AG09319 (cell line): ENCODE measurements at places on chromosomes 3 and 15.

GRCh38 chr3:39165518-39165917 lies 12.1 kb upstream of the CSRNP1 start:
- no peak for DNase-seq

DNA sequence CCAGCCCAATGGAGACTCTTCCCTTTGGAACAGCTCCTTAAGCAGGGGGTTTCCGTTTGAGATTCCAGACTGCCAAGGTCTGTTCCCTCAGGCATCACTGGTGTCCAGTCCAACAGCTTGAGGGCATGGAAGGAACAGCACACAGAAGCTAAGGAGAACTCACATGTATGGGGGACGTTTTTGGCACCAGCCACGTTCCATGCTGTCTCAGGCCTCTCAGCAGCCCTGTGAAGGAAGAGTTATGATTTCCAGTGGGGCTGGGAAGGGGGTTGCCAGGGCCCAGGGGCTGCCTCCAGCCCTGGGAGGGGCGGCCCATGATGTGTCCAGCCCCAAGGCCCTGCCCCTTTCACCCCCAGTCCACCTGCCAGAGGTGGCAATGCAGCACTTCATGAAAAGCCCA lies 7.5 kb upstream of the RHO start:
- DNase-seq = no peak

DNA sequence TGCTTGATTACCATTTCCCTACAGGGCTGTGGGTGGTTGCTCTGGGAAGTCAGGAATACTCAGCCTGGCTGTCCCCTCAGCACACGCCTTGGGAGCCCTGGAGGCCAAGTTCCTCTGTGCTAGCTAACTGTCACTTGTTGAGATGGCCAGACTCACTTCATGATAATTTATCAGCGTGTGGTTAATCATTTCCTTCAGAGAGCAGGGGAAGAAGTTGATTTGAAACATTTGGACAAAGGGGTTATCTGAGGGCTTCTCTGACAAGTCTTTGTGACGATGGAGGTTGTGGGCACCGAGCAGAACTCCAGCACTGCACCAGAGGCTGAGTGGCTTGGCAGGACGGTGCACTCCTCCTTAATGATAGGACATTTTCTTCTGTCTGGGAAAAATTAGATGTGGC lies 61.9 kb downstream of the WHAMM start:
- DNase-seq = no peak

- no peak for DNase-seq
Observed at GRCh38 chr3:40885430-40885829, 313.9 kb upstream of the CTNNB1 start.

- DNase-seq = no peak
Observed at GRCh38 chr3:45921158-45922038, 21.9 kb upstream of the CXCR6 start.

DNA sequence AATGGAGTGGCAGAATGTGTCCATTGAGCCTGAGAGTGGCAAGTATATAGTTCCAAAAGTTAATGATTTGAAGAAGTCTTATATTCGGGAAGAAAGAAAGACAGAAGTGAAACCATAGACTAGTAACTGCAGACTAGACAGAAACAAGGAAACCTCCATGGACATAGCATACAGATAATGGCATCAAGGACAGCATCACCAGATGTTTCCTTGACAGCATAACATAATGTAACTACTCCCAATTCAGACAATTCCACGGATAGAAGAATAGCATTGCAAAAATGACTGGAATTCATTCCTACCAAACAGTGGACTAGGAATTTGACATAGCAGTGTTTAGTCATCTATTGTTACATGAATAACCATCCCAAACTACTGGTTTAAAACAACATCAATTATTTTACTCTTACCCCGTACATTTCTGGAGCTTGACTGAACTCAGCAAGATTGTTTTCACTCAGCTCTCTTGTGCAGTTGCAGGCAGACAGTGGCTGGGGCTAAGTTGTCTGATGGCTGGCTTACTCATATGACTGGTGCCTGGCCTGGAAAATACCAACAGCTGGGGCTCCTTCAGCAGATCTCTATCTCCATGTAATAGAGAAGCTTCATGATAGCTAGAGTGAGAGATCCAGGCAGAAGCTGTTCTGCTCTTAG lies 109.7 kb upstream of the GADL1 start:
- peak; percentile 58 for DNase-seq

DNA sequence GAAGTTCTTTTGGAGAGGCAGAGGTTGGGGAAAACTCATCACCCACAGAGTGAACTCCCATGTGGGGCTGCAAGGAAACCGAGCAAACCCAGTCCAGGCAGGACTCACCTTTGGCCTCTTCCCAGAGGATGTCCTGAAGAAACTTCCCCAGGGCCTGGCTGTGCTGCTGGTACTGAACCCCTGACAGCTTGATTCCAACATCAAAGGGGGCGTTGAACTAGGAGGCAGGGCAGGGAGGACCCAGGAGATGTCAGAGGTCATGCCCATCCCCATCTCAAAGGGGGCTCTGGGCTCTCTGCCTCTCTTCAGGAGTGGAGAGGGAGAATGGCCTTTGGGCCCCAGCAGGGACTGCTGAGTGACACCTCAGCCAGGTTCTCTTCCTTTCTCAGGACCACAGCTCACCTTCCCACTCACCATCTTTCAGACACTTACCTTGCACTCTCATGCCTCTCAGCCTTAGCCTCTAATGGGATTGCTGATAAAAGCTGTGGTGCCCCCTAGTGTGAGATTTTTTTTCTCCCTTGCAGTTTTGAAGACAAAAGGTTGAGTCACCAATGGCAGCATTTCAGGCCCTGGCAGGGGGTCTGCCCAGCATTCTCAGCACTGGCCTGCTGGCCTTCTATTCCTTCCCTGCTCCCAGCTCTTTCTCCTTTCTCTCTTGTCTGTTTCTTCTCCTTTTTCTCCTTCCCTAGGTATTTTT lies 6.0 kb downstream of the GHRL start:
- DNase-seq = peak; percentile 19

DNA sequence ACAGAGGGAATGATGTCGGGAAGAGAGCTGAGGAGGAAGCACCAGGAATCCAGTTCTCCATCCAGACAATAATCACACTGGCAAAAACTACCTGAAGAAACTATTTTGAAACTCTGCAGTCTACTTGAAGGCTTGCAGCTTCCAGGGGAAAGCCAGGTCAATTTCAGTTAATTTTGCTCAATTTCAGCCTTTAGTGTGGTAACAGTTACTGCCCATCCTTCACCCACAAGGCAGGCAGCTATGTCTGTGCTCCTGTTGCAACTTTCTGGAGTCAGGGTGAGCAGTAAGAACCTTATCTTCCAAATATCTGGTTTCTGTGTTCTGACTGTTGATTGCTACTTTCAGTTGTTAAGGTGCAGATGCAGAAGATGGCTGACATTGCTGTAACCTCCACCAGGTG lies 221.7 kb downstream of the ADAMTS17 start:
- no peak for DNase-seq

DNA sequence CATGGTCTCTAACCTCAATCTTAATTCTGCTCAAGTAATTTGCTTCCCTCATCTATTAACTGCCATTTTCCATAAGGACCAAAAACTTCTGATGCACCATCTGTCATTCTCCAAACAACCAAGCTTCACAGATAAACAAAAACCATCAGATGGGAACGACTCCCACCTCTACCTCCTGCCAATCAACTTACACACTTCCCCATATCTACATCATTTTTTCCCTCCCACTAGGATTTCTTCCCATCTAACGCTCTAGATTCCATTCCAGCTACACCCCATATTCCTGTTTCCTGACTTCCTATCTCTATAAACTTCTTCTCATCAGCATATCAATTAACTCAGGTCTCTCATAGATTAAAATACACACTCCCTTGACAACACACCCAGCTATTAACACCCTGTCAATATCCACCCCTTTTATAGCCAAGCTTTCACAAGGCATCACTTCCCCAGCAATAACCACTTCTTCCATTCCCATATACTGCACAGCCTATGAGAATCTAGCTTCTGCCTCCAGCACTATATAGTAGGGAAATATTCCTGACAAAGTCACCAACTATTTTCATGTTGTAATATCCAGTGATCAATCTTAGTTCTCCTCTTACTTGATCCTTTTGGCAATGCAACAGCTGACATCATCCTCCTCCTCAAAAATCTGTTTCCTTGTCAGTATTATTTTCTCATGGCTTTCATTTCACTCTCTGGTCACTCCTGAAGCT lies 39.2 kb downstream of the SNX4 start:
- peak; percentile 16 for DNase-seq

GRCh38 chr3:130276203-130276803 lies 69.2 kb upstream of the COL6A5 start:
- DNase-seq = peak; percentile 22

GRCh38 chr3:186180891-186181481 lies 72.1 kb upstream of the ETV5 start:
- no peak for DNase-seq

- no peak for DNase-seq
Observed at GRCh38 chr3:14156201-14156600, 22.2 kb downstream of the XPC start.

GRCh38 chr15:55238877-55239276 lies 42.1 kb upstream of the RSL24D1 start:
- no peak for DNase-seq

DNA sequence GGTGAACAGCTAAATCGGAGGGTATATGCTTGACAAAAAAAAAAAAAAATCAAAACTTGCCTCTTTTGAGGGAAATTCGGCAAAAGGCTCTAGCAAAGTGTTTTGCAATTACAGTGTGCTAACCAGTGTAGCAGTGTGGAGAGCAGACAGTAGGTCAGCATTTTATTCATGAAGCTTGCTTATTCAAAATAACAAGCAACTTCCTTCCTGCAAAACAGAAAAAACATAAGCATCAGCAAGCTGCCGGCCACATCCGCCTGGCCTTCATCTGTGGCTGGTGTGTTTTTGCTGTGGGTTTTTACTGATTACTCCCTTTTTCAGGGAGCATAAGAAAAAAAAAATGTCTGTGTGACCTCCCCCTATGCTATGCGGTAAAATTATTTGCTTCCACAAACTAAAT lies 434.1 kb downstream of the OCA2 start:
- no peak for DNase-seq

DNA sequence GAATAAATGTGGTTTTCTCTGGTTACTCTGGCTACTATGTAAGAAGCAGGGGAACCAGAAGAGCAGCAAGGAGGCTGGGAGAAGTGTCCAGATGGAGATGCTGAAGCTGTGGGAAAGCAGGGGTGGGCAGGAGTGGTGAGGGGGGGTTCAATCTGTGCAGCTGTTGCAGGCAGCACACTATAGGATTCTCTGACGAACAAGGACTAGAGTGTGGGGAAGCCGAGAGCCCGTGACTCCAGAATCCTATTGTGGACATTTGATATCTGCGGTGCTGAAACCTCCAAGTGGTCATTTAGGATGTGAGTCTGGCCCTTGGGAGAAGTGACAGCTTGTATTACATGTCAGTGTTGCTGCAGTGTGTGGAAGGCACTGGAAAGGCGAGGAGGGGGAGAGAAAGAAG lies 60.5 kb downstream of the GABRB3 start:
- DNase-seq = no peak

DNA sequence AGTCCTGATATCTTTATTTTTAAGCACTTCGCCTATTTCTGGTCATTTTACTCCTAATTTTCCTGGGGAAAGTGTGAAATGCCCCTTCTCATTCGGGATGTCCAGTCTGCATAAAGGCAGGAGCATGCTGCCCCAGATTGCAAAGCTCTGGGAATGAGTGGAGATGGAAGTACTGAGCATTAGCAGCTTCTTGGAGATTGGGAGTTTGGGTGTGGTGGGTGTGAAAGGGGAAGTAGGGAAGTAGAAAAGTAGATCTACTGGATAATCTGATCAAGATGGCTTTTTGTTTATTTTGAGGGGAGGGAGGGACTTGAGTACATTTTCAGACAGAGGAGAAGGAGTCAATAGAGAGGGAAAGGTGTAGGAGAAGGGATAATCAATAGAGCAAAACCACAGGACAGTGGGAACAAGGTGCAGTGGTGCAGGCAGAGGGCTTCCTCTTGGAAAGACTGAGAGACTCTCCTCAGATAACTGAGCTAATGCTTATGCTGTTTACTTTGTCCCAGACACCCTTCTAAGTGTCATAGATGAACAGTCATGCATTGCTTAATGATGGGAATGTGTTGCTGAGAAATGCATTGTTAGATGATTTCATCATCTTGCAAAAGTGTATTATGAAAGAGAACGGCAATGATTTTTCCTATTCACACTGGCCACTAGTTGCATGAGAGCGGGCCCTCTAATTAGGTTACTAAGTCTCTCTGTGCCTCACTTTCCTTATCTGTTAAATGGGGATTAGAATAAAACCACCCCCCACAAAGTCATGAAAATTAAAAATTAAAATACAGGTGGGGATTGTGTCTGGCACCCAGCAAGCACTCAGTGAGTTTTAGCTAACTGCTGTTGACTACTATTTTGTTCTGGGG lies 45.5 kb downstream of the PHLDB2 start:
- DNase-seq = peak; percentile 70

DNA sequence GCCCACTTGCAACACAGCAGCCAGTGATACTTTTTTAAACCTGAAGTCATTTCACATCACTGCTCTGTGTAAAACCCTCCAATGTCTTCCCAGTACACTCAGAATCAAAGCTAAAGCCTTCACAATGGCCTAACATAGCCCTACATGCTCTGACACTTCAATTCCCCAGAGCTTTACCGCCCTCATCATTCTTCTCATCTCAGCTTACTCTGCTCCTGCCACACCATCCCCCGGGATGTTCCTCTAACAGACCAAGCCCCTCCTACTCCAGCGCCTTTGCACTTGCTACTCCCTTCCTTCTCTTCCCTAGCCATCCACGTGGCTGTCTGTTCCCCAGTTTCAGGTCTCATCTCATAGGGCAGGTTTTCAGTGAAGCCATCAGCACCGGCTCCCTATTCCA lies 194.0 kb downstream of the SSR3 start:
- no peak for DNase-seq

DNA sequence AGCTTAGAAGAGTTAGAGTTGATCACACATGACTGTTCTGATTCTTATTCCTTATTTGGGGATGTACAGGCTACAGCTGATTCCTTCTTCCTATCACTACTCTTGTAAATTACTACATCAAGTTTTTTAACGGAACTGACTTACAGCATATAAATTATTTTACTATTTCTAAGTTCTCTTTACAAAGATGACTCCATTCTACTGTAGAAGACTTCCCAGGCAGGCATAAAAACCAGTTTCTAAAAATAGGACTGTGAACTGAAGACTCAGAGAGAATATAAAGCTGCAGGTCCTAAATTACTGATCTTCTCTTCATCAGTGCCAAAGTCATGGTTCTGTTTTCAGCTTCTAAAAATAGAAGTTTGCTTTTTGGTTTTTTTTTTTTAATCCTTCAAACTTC lies 38.9 kb downstream of the ANO10 start:
- DNase-seq = no peak

DNA sequence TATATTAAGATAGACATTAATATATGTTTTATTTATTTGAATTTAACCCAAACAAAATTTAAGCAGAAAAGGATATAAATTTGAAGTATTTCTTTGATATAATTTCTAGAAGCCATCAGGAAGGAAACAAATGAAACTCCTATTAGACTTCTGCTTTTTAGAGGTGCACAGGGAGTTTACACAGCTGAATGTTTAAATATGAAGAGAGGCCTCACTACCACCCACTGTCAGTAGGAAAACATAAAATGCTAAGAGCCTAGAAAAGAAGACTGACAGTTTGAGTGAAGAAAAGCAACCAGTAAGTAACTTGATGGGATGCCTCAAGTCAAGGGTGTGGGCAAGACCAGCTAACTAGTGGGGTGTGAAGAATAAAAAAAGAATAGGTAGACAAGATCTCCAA lies 19.7 kb downstream of the PLSCR2 start:
- DNase-seq = no peak
